ENCODE measurements at places on chromosomes 7 and 10.

GRCh38 chr10:112678987-112679386 is 232.0 kb downstream of the VTI1A start:
- no peak for DNase-seq

GRCh38 chr10:75493464-75493863 is 62.0 kb downstream of the LRMDA start:
- no peak for DNase-seq

DNA sequence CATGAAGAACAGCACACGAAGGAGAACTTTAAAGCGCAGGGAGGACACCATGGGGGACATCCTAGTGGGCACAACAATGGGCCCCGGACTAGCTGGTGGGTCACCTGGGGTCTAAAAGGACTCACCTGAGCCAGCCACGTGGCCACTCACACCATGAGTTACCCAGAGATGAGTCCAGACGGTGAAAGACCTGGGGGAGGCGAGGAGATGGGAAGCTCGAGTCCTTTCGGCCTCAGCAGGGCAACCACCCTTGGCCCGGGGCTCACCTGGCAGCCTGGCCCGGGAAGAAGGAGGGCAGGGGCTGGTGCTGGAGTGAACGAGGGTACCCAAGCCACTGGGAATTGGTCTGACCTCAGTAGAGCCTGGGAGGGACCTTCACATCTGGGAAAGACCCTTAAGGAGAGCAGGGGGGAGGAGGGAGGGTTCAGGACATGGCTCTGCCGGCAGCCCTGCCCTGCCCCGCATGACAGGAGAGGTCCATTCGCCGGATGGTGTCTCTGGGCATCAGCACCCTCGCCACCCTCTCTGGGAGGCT is 5.7 kb downstream of the GIGYF1 start:
- DNase-seq = no peak

GRCh38 chr10:101933976-101934375 is 90.4 kb upstream of the KCNIP2 start:
- no peak for DNase-seq

GRCh38 chr7:93535616-93536015 is 38.9 kb downstream of the CALCR start:
- DNase-seq = no peak

- no peak for DNase-seq
Measured at GRCh38 chr10:118840071-118840775, 85.5 kb upstream of the CACUL1 start.

GRCh38 chr7:96238976-96239766 is 82.7 kb downstream of the SLC25A13 start:
- DNase-seq = no peak

- DNase-seq = peak; percentile 28
Measured at GRCh38 chr10:46268076-46268881, 18.5 kb upstream of the ANTXRL start.

DNA sequence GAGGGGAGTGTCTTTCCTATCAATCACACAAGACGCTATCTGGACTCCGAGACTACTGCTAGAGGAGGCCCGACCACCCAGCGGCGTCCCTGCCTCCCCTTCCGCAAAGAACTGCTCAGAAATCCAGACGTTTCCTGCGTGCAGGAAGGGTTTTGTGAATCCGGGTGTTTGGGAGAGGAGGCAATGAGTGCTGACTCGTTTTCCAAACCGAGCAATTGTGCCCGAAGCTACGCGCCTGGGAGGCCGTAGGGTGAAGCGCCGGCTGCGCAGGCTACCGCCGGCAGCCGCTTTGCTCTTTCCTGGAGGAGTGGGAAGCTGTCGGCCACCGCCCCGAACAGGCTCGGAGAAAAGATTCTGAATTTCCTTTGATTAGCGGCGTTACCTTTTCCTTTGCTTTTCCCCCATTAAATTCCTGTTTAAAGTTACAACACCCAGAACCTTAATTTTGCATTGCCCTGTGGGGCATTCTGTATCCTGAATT is 5.3 kb downstream of the VAX1 start:
- no peak for DNase-seq

- DNase-seq = no peak
Measured at GRCh38 chr7:53426145-53426750, 390.8 kb downstream of the POM121L12 start.

DNA sequence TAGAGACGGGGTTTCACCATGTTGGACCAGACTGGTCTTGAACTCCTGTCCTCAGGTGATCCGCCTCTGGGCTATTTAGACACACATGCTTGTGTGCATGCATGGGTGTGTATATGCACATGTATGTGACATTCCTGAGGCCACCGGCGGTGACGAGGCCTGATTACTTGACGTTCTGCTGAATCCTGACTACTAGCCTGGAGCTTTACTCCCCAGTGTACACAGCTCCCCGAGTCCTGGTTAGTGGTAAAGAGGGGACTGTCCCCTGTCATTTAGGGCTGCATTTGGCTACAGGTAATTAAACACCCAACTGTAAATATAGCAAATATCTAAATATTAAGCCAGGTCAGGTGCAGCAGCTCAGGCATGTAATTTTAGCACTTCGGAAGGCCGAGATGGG is 14.2 kb downstream of the GTF2IRD1 start:
- no peak for DNase-seq

GRCh38 chr7:109637428-109637990 is 1067.8 kb downstream of the DNAJB9 start:
- DNase-seq = no peak

GRCh38 chr10:127100983-127101615 is 95.3 kb downstream of the INSYN2A start:
- no peak for DNase-seq

- no peak for DNase-seq
Measured at GRCh38 chr7:156772725-156773124, 120.3 kb downstream of the LMBR1 start.

GRCh38 chr10:112969131-112969530 is 19.1 kb downstream of the TCF7L2 start:
- no peak for DNase-seq

GRCh38 chr7:47470567-47471357 is 111.1 kb downstream of the TNS3 start:
- peak; percentile 59 for DNase-seq

GRCh38 chr7:111803015-111803758 is 240.9 kb upstream of the IMMP2L start:
- DNase-seq = no peak

DNA sequence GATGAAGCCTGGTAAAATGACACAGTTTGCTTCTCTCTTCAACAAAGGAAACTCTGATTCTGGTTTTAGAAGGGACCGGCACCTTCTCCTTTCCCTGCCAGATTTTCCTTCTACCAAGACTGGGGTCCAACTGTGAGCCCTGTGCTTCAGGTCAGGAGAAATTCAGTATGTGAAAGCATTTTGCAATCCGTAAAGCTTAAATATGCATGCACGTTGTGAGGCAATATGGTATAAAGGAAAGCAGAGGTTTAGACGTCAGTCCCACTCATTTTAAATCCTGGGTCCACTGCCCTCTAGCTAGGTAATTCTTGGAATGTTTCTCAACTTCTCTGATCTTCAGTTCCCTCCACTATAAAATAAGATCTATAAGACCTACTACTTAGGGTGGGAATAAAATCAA is 359.0 kb upstream of the NPSR1 start:
- no peak for DNase-seq

DNA sequence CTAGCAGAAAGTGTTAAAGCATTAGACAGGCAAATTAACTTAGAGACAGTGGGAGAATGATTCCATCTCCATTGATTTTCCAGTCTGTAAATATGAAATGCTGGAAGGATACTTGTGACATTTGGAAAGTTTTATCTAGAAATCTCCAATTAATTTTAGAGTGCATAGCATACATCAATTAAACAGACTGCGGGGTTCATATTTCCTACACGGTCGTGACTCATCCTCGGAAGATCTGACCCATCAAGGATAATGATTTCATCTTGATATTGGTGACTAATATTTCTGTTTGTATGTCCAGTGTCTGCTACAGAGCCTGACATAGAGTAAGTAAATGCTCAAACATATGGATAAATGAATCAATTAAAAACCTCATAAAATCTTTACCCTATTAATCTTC is 474.9 kb downstream of the KCNMA1 start:
- no peak for DNase-seq

- peak; percentile 36 for DNase-seq
Measured at GRCh38 chr7:76108540-76109233, 60.8 kb downstream of the MDH2 start.

DNA sequence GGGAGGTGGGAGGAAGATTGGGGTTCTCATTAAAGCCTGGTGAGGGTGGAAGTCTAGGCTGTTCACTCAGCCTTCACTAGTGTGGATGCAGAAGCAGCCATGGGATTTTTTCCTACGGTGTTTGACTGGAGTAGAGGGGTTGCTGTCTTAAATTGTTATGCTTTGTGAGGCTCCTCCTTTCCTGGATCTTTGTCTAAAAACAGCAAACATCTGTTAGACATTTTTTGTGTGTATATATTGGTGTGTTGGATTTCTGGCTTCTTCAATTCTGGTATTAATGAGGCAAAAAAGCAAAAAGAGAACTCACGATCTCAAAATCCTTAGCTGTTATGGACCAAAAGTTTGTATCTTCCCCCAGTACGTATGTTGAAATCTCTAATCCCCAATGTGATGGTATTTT is 28.2 kb downstream of the MEOX2 start:
- DNase-seq = no peak

GRCh38 chr10:61882621-61883370 is 18.7 kb upstream of the ARID5B start:
- DNase-seq = no peak

GRCh38 chr10:89894051-89894450 is 192.7 kb downstream of the KIF20B start:
- DNase-seq = no peak

All from liver (tissue), 10 donors.